COR-L47 (cell line): ENCODE measurements at places on chromosomes 1 and 21.
A peak's percentile ranks its signal among the peaks of the same experiment; 100 is the strongest.

GRCh38 chr1:1539310-1540089, 924 bp downstream of the TMEM240 start:
- no peak for DNase-seq

DNA sequence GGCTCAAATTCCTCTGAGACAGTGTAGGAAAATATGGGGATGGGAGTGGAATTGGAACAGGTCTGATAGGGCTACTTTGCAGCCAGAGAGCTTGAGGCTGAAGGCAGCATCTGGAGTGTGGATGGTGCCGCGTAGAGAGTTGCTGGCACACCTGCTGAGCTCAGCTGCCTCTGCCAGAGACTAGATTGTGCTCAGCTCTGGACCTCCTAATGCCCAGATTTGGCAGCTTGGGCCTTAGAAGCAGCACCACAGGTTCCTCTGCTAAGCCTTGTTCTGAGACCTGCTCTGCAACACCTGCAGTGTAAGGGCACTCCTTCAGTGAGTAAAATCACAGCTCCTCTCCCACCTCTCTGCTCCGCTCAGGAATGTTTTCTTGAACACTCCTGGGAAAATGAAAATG, 23.3 kb downstream of the ACOT11 start:
- DNase-seq: no peak

GRCh38 chr1:212290608-212291007, 5.4 kb downstream of the PPP2R5A start:
- no peak for DNase-seq

DNA sequence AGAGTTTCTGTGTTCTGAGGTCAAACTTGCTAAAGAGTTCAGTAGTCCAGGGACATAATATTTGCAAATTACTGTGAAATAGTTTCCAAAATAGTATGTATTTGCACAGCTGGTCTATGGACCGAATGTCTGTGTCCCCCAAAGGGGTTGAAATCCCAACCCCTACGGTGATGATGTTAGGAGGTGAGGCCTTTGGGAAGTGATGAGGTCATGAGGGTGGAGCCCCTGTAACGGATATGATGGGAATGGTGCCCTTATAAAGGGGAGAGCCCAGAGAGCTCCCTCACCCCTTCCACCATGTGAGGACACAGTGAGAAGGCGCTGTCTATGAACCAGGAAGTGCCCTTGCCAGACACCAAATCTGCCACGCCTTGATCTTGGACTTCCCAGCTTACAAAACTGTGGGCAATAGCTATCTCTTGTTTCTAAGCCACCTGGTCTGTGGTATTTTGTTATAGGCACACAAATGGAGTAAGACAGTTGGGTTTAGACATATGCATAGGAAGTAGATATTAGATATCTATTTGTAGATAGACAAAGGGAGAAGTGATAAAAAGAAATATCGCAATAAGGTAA, 21.7 kb downstream of the RNF187 start:
- no peak for DNase-seq

DNA sequence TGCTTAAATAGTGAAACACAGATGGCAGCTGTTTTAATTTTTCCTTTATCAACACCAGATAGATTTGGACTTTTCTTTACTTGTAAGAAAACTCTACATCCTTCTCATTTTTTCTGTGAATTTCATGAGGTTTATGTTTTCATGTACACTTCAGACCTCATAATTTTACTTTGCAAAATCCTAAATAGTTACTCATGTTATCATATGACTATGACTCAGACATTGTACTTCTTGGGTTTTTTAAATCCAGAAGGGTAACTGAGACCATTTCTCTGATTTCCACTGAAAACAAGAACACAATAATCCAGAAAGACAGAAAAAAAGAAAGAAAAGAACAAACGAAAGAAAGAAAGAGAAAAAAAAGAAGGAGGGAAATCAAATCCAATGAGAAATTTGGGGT, 1021.6 kb downstream of the NCAM2 start:
- DNase-seq: no peak

DNA sequence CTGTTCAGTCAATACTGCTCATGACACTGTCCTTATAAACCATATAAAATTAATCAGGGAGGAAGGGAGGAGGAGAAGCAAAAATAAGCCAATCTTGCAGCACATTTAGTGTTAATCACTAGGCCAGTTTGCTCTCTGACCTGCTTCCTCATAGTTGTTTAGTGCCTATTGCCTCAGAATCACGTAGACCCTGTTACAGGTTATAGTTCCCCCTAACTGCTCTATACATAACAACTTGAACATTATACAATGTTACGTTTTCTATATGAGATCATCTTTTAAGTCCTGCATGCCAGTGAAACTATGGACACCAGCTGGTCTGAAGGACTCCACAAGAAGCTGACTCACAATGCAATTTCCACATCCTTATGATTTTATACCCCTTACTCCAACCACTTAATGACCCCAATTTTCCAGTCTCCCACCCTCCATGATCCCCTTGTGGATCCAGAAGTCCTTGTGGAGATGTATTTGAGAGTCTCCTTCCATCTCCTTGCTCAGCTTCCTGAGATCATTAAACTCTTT, 34.9 kb upstream of the TACSTD2 start:
- no peak for DNase-seq

- DNase-seq: no peak
Measured at GRCh38 chr21:45016031-45016405, 58.4 kb upstream of the ADARB1 start.

DNA sequence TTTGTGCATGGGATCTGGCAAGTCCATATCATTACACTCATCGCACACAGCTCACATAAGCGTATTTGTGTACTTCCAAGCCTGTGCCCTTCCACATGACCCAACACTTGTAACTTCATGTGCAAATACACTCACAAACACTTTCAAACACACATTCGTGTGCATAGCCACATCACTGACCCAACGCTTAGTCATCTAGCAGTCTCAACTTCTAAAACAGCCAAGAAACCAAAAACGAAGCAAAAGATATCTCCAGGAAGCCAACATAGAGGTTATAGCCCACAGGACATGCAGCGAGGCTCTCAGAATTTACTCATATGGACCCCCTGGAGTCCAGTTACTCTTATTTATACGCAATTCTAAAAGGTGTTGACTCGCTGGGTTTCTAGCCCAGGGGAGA, 10.9 kb upstream of the GOLT1A start:
- no peak for DNase-seq

- DNase-seq: no peak
Measured at GRCh38 chr21:45986316-45987051, 4.9 kb downstream of the COL6A1 start.

DNA sequence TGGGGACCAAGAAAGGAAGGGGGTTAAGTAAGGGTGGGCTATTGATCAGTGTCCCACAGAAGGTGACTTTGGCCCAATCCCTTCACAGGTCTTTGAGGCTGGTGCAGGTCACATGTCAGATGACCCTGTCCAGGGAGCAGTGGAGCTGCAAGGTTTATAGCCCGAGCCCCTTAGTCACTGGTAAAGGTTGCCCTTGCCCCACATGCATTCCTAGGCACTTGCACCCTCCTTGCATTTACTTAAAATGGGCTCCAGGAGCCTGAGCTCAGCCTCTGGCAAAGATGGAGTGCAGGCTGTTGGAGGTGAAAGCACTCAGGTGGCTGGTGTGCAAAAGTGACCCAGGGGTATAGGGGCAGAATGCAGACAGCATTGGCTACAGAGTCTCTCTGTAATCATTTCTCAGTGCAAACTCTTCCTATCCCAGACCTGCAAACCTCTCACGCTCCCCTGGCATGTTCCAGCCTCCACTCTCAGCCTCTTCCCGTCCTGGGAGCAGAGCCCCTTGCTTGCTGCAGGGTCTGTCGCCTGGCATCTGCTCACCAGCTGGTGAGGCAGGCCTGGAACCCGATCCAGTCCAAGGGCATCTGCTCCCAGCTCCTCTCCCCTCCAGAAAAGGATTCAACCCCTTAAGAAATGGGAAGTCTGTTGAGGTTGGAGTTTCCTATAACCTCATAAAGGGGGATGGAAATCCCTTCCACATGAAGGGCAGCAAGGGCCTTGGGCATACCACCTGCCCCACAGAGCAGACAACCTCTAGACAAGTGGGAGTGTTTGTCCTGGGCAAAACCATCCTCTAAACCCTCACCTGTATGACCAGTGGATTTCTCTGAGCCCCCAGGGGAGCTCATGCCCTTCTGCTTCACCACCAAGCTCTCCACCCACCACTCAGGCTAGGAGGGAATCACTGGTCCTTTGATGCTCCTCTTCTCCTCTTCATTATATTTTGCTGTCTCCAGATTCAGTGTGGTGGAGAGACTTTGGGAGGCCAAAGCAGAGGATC, 23.1 kb upstream of the PTPRF start:
- no peak for DNase-seq

DNA sequence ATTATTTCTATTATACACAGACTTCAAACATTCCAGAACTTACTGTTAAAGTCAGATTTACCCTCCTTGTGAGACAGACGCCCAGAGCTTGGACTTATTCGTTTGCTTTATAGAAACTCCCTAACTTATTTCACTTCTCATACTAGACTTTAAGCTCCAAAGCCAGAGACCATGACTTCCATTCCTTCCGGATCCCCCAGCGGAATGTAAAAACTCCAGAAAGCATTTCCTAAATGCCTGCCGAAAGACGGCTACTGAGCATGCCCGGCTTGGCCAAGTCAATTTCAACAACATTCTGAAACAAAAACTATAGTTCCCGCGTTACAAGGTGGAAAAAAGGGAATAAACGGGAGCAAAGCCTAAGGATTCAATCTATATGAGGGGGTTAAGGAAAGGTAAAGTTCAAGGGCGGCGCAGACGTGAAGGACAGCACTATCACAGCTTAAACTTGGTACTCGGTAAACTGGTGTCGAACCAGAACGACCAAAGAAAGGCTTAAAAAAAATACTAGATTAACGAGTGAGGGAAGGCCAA, 1.1 kb downstream of the USP48 start:
- DNase-seq: no peak

- no peak for DNase-seq
Measured at GRCh38 chr1:118143831-118144230, 41.2 kb downstream of the SPAG17 start.

DNA sequence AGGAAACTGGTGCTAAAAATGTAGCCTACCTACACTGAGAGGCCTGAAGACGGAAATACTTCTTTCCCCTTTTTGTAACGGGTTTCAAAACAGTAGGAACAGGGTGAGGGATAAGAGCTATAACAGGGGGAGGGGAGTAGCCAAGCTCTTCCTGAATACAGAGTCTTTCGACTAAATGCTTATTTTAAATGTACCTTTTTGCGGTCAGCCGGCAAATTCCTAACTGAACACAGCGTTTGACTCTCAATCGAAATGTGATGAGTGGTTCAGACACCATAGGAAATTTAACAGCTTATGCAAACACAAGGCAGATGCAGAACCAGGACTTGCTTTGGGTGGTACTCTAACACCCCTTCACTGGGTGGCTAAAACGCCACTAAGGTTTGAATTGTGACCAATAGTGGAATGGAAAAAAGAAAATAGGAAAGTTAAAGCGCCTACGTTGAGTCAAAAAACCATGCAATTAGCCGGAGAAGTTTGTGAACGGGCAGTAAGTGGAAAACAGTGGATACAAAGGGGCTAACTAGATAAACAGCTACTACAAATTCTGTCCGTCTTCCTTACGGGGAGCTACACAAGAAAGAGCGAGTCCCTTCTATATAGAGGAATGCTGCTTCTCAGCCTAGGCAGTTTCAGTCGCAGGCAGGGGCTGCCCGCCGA, 1.7 kb downstream of the EGLN1 start:
- DNase-seq: no peak

DNA sequence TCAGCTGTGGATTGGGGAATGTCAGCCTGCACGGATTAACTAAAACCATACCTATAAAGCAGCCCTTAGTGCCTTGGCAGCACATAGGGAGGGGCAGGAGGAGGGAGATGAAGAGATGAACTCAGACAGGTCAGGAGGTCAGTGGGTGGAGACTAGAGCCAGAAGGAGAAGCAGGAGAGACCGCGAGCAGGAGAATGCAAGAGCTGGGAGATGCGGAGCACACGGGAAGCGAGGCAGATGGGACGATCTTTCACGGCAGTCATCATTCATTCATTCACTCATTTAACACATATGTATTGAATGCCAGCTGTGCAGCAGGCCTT, 41.9 kb downstream of the NEK2 start:
- DNase-seq: no peak

DNA sequence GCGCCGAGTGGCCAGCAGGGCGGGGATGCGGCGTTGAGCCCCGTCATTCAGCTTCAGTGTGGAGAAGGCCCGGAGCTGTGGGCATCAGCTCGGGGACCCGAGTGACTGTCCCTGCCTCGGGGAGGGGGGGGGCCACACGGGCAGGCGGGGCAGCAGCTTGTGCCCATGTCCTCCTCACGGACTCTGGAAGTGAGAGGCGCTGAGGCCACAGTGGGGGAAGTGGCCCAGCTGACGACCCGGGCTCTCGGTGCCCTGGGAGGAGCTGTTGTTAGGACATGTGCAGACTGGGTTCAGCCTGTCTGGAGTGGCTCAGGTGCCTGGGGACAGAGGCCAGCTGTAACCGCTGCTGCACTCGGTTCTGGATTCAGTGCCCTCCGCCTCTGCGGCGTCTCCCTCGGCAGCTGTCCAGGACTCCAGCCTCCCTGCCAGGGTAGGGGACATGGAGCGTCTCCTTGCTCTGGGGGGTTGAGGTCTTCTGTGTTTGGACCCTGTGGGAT, 71.1 kb downstream of the SKI start:
- DNase-seq: no peak

GRCh38 chr1:52632732-52633290, at the start of gene SHISAL2A:
SHISAL2A (plus strand) TSS chr1:52633168; CDS start chr1:52633494, 326 bp downstream.
- DNase-seq: peak; percentile 49

- DNase-seq: no peak
Measured at GRCh38 chr1:21294266-21294989, 4.2 kb upstream of the ECE1 start.

DNA sequence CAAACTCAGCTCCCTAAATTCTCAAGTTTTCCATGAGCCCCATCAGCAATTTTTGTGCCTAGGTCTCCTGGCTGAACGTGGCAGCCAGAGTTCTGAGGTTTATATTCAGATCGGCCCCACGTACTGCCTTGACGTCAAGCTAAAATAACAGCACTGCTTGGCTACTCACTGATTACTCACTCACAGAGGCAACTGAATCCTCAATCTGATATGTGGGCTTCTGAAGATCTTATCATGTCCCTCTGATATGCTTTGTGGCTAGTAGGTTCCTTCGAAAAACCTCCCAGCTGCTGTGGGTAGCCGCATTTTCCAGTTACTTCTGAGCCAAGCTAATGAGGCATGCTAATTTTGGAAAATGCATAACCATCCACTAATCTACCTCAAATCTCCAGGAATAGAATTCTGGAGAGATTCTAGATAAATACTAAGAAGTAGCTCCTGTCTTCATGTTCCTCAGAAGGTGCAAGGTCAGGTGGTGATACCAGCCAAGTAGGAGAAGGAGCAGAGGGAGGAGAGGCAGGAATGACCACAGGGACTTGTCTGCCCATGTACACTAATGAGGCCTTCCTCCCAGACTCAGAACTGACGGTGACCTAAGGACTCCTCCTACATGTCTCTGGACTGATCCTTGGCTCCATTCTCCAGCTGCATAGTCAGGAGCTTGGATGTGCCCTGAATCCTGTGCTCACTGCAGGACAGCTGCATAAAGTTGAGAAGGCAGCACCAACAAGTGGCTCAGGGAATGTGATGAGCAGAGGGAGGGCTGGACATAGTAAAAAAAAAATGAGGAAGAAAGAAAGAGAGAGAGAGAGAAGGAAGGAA, 263.7 kb downstream of the TNR start:
- no peak for DNase-seq
